ENCODE measurements at places on chromosomes 2 and 18. TPM values are rescaled to one million over a fixed set of nuclear protein-coding genes. Genes with fewer than 3 reads are reported as not detected.
A peak's percentile ranks its signal among the peaks of the same experiment; 100 is the strongest.

The FAM124B gene
- 2.9 TPM for polyA plus RNA-seq

The PLA2R1 gene
- 0.37 TPM for polyA plus RNA-seq

The MREG gene
- 19.4 TPM for polyA plus RNA-seq

The CDH19 gene
- 0.14 TPM for polyA plus RNA-seq

The B3GNT7 gene
- 47.1 TPM for polyA plus RNA-seq

The SIX2 gene
- 1.1 TPM for polyA plus RNA-seq

The KCNJ13 gene
- polyA plus RNA-seq = 0.37 TPM

GRCh38 chr2:73284296-73285158, at the start of gene FBXO41:
TSS of gene FBXO41 (minus strand) at chr2:73284478. CDS start at chr2:73269630, 14,848 bp downstream.
- peak; percentile 94 for DNase-seq

DNA sequence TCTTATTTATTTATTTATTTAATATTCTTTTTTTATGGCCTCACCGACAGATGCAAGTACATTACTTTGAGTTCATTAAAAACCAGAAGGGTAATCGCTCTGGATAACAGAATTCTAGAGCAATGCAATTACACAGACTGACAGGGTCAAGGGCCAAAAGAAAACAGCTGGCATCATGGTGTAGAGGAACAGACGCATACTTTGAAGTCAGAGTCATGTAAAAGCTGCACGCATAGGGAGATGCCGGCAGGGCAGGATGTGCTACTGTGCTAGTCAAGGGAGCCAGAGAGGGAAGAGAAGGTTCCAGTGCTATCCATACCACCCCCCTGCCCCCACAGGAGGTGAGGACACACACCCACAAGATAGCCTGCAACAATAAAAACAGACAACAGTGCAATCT, 115.2 kb upstream of the TFCP2L1 start:
- no peak for DNase-seq

DNA sequence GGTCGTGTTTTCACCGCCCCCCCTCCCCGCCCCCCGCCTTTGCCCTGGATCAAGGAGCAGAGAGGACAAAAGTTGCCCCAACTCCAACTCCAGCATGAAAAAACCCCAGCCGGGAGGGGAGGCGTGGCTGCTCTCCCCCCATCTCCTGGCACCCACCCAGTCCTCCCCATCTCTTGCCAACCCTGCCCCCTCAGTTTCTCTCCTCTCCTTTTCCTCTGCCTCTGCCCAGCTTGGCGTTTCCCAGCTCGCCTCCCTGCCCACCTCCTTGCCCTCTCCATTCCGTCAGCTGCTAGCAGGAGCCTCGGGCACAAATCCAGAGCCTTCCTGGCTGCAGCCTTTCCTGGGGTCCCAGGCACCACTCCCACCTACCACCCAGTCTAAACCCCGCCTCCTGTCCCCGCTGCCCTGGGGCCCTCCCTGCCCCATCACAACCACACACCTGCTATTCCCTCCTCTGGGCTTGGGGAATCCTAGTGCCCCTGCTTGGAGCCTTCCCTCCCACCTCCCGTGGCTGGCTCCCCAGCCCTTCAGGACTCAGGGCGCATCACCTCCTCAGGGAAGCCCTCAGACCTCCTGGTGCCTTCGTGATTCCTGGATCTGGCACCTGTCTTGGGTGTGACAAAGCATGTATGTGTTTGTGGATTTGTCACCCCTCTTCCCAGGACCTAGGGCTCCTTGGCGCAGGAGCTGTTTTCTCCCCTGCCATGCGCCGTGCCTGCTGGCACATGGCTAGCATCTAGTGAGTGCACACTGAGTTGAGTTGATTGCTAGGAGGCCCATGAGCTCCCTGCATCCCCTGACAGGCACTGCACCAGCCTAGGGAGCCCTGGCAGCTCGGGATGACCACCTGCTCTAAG, 209.1 kb downstream of the TFCP2L1 start:
- DNase-seq = peak; percentile 68

DNA sequence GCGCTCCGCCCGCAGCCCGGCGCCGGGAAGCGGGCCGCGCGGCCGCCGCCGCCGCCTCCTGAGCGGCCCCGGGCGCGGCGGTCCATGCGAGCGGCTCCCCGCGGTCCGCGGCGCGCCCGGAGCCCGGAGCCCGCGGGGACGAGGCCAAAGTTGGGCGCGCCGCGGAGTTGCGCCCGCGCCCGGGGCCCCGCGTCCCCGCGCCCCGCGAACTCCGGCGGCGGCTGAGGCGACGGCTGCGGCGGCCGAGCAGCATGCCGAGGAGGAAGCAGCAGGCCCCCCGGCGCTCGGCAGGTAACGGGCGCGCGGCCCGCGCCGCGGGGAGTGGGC, 992 bp downstream of the TSHZ1 start:
- DNase-seq = no peak

- DNase-seq = no peak
These were observed 24.9 kb upstream of the COL5A2 start for GRCh38 chr2:189204322-189204941.

GRCh38 chr18:37012452-37012851, 183.5 kb downstream of the KIAA1328 start:
- no peak for DNase-seq

GRCh38 chr2:26018184-26019055, 15.5 kb upstream of the RAB10 start:
- peak; percentile 64 for DNase-seq

GRCh38 chr2:239916205-239917124, 108.7 kb downstream of the NDUFA10 start:
- DNase-seq = no peak

GRCh38 chr2:32756074-32756727, 128.4 kb downstream of the TTC27 start:
- no peak for DNase-seq

DNA sequence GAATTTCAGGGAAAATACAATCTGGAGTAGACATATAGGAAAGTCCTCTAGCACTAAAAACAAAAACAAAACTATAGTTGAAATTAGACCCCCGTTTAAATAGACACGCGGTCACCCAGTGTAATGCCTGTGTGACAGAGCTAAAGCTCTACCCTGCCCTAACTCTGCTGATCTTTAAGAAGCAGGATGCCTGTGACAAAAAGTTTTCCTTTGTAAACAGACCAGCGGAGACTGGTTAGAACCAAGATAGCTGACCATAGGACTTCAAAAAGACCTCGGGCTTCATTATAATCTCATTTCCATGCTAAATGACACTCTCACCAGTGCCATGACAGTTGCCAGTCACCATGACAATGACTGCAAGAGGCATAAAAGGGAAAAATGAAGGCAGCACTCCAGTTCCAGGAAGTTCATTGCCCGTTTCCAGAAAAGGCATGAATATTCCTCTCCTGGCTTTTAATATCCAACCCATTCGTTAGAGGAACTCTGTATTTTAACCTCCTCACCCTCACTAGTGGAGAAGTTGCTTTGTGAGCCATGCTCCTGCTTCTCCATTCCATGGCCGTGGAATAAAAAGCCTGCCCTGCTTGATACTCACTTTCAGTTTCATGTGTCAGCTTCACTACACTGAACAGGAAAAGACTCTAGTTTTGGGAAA, 157.2 kb upstream of the COPS8 start:
- no peak for DNase-seq

DNA sequence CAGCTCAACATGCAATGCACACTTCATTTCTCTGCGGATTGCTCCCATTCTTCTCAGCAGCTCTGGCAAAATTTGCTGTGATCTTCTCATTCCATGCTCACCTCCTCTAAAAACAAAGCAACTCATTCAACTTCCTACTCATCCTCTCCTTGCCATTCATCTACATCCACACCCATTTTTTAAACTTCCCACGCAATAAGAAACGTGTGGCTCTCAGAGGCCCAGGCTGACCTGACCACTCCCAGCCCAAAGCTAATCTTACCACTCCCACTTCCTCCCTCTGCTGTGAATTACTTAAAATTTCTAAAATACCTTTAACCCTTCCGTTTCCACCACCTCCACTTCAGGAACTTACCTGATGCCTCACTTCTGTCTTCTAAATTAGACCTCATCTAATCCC, 15.2 kb downstream of the ABCB11 start:
- DNase-seq = no peak

- peak; percentile 7 for DNase-seq
These were observed 336.9 kb downstream of the BCL11A start for GRCh38 chr2:60216452-60216995.

DNA sequence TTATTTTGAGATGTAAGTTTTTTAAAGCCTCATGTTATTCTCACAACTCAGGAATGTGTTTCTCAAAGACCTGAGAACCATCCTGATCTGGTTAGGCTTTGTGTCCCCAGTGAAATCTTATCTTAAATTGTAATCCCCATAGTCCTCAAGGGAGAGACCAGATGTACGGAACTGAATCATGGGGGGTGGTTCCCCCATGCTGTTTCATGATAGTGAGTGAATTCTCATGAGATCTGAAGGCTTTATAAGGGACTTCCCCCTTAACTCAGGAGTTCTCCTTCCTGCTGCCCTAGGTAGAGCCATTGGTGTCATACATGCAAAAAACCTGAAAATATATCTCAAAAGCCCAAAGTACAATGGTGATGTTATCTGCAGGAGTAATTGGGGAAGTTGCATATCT, 836.7 kb downstream of the CBLN2 start:
- no peak for DNase-seq

GRCh38 chr2:207155516-207156444, 10.0 kb downstream of the KLF7 start:
- no peak for DNase-seq
